ENCODE measurements at places on chromosomes 12 and 14. TPM values are rescaled to one million over a fixed set of nuclear protein-coding genes. Genes with fewer than 3 reads are reported as not detected.

MANSC4 gene
- total RNA-seq = not detected

OAS2 gene
- total RNA-seq = 3.7 TPM

GLIPR1L1 gene
- total RNA-seq = not detected

HSP90B1 gene
- 353 TPM for total RNA-seq

FOXN3 gene
- 122 TPM for total RNA-seq

SLC39A2 gene
- not detected for total RNA-seq

TMEM119 gene
- 0.54 TPM for total RNA-seq

RBMS2 gene
- total RNA-seq = 25.0 TPM

BCAT1 gene
- 5.1 TPM for total RNA-seq

IFI27 gene
- 132 TPM for total RNA-seq

TSHR gene
- not detected for total RNA-seq

RND1 gene
- 0.11 TPM for total RNA-seq

ADAM21 gene
- 0.48 TPM for total RNA-seq

GARIN6 gene
- not detected for total RNA-seq

HNF1A gene
- total RNA-seq = not detected

FGF6 gene
- not detected for total RNA-seq

CLEC4D gene
- not detected for total RNA-seq

SYNE3 gene
- 15.1 TPM for total RNA-seq

KLRC1 gene
- not detected for total RNA-seq

SLC10A1 gene
- not detected for total RNA-seq

NTN4 gene
- total RNA-seq = 81.5 TPM

STAC3 gene
- total RNA-seq = 1.2 TPM

SYCP3 gene
- not detected for total RNA-seq

TMEM260 gene
- total RNA-seq = 5.0 TPM

CPNE6 gene
- not detected for total RNA-seq

KIF5A gene
- 0.08 TPM for total RNA-seq

IFT81 gene
- 9.8 TPM for total RNA-seq

RTN1 gene
- total RNA-seq = 1.1 TPM

GAS2L3 gene
- 2.4 TPM for total RNA-seq

TMEM132D gene
- total RNA-seq = not detected

IL31 gene
- not detected for total RNA-seq

NXPH4 gene
- total RNA-seq = 0.70 TPM

CD4 gene
- 10.4 TPM for total RNA-seq

MED6 gene
- total RNA-seq = 17.7 TPM

NRXN3 gene
- 1.3 TPM for total RNA-seq

CNTN1 gene
- total RNA-seq = 0.46 TPM

OR6C2 gene
- total RNA-seq = not detected

IGFBP6 gene
- 50.2 TPM for total RNA-seq

AHNAK2 gene
- 2.6 TPM for total RNA-seq

MYO1H gene
- 0.78 TPM for total RNA-seq

SBNO1 gene
- total RNA-seq = 25.3 TPM

CLEC4E gene
- total RNA-seq = 0.54 TPM

KRT79 gene
- total RNA-seq = not detected

CCDC38 gene
- total RNA-seq = 0.08 TPM

GOLGA5 gene
- 17.5 TPM for total RNA-seq

FZD10 gene
- not detected for total RNA-seq

DAO gene
- not detected for total RNA-seq

TEX52 gene
- total RNA-seq = not detected

LGMN gene
- total RNA-seq = 106 TPM

FBRSL1 gene
- 58.6 TPM for total RNA-seq

OR6S1 gene
- total RNA-seq = not detected

DBX2 gene
- 0.08 TPM for total RNA-seq

DDHD1 gene
- total RNA-seq = 6.5 TPM

TAS2R50 gene
- 0.22 TPM for total RNA-seq

PLEKHH1 gene
- 4.4 TPM for total RNA-seq

LMO3 gene
- total RNA-seq = 2.3 TPM

DPPA3 gene
- total RNA-seq = not detected

P2RX7 gene
- total RNA-seq = 1.7 TPM

TNS2 gene
- 107 TPM for total RNA-seq

IL22 gene
- not detected for total RNA-seq

Data from Right ventricle myocardium superior (tissue), 1 donor.